ENCODE measurements at places on chromosomes 2 and 18. TPM values are rescaled to one million over a fixed set of nuclear protein-coding genes. Genes with fewer than 3 reads are reported as not detected.

The SLC38A11 gene
- 0.07 TPM for total RNA-seq

The HOXD3 gene
- total RNA-seq: not detected

The CRYGD gene
- not detected for total RNA-seq

The SERPINB2 gene
- total RNA-seq: 182 TPM

The TNS1 gene
- total RNA-seq: 0.50 TPM

All from nasal cavity respiratory epithelium epithelial cell of viscerocranial mucosa (primary cell).